GM10248 (cell line): ENCODE measurements at places on chromosomes 6 and 20.

- peak; percentile 43 for DNase-seq
Observed at GRCh38 chr6:161235776-161236633, 37.9 kb downstream of the AGPAT4 start.

DNA sequence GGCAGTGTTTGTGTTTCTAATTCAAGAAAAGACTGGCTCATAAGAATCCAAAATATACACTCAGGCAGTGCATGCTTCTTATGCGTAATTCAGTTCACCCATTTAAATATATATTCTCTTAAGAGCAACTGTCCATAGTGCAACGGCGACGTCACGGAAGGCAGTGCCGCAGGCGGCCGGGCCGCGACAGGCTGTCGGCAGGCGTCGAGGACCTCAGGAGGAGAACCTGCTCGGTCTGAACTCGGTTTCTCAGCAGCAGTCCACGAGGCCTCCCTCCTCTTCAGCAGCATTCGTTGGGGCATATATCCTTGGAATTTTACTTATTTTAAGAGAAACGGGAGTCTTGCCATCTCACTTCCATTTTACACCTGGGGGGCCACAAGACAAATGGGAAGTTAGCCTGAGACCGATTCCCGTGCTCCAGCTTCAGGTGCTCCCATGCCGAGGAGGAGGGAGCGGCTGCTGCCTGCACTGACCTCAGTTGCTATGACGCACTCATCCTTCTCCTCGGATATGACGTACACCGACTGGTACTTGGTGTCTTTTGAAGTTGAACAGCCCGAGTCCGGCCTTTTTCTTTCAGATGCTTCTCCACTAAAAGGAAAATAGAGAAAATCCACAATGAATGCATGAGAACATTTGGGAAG, 8.2 kb downstream of the DLL1 start:
- no peak for DNase-seq

GRCh38 chr6:14263881-14264424, 146.4 kb downstream of the CD83 start:
- no peak for DNase-seq

DNA sequence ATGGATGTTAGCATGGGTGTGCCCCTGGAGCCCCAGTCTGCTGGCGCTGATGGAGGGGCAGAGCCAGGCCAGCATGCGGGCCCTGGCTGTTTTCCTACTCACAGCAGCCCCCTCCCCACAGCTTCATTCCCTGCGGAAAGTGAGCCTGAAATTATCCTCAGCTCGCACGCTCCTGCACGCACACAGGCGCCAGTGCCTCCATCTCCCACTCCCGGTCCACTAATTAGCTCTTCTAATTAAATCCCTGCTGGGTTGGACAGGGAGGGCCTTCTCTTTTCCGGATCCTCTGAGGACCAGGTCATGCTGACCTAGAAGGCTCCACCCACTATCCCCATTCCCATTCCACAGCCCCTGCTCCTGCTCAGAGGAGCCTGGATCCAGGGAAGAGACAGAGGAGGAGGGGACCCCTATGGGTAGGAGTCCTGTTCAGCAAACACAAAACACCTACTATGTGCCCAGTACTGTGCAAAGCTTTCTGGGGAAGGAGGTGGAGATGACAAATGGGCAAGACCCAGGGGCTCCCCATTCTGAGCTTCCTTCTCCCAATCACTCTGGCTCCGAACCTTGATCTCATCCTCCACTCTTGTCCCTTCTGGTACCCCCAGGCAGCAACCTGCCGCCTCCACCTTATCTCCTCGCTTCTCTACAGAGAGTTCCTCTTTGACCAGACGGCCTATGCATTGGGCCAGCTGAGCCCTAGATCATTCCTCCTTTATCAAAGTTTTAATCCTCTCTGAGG, 70.2 kb upstream of the CCDC167 start:
- no peak for DNase-seq

DNA sequence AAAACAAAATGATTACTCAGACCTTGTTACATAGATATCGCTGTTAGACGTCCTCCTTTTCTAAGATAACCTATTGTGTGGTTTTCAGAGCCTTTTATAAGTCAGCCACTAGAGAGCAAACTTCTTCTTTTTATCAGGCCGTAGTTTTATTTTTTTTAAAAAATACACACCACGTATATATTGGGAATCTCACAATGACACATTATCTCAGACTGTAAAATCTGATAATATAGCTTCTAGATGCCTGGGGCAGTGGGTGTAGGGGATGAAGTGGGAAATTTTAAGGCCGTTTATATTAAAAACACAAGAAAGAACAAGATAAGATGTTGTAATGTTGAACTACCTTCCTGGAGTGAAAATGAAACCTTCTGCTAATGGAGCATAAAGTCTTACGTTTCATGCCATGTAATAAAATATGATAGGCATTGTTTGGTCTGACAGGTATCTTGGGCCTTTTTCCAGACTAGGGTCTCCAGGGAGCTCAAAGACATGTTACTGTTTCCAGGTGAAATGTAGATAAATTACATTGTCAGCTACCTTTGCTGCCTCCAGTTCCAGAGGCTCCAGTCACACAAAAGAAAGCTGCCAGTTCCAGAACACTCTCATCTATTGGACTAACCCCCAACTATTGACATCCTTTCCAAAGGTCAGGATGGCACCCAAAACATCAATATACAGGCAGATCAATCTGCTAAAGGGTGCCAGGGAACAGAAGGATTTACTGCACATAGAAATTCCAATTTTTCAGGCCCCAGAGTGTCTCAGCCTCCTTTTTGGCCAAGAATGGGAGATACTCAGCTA, 130.2 kb upstream of the AKIRIN2 start:
- peak; percentile 40 for DNase-seq

GRCh38 chr6:56263596-56264315, 16.4 kb upstream of the COL21A1 start:
- no peak for DNase-seq

GRCh38 chr20:1830240-1830639, 65.0 kb upstream of the SIRPA start:
- DNase-seq = no peak

GRCh38 chr6:128029826-128030225, 129.0 kb upstream of the THEMIS start:
- no peak for DNase-seq

- no peak for DNase-seq
Observed at GRCh38 chr6:19059102-19059501, 672.0 kb downstream of the RNF144B start.

DNA sequence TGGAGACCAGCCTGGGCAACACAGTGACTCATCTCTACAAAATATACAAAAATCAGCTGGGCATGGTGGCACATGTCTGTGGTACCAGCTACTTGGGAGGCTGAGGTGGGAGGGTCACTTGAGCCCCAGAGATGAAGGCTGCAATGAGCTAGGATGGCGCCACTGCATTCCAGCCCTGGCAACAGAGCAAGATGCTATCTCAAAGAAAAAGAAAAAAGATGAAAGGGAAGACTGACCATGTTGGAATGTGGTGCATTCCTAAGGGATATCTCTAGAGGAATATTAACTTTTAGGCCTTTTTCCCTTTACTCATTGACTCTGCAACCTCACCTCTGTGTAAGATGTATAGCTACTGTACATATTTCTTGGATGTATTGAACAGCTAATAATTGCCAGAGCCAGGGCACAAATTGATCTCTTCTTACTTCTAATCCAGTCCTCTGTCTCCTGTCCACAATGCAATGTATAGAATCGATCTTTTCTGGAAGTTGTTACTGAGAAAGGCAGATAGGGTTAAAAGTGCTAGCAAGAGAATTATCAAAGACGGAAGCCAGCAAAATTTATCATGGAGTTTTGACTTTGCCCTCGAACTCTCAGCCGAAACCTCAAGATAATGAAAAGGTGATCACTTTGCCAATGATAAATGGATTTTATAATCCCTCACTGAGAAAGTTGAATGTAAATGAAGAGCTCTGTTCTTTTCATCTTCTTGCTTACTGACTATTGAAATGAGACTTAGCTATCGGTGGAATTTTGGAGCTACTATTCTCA, 46.3 kb downstream of the GCNT2 start:
- no peak for DNase-seq
